ENCODE measurements at places on chromosomes 7 and 10. TPM values are rescaled to one million over a fixed set of nuclear protein-coding genes. Genes with fewer than 3 reads are reported as not detected.

The TMEM139 gene
- total RNA-seq = 8.3 TPM

The CTAGE8 gene
- 7.2 TPM for total RNA-seq

The WEE2 gene
- 0.14 TPM for total RNA-seq

The CTAGE4 gene
- 0.14 TPM for total RNA-seq

The BMI1 gene
- 37.6 TPM for total RNA-seq

The PAPSS2 gene
- total RNA-seq = 5.1 TPM

The HABP2 gene
- not detected for total RNA-seq

The SYT15B gene
- not detected for total RNA-seq

The CYP3A4 gene
- not detected for total RNA-seq

The DGKI gene
- under 0.01 TPM for total RNA-seq

The ZNF736 gene
- 10.6 TPM for total RNA-seq

The GNG11 gene
- under 0.01 TPM for total RNA-seq

The ITPRID1 gene
- total RNA-seq = not detected

The LRRTM3 gene
- not detected for total RNA-seq

The PLPP4 gene
- 0.34 TPM for total RNA-seq

The GPR15LG gene
- total RNA-seq = 1.2 TPM

The EGFR gene
- 358 TPM for total RNA-seq

The PTPN20 gene
- total RNA-seq = 3.4 TPM

The LIPM gene
- 0.34 TPM for total RNA-seq

The CUL1 gene
- 69.4 TPM for total RNA-seq

The AKR1C4 gene
- not detected for total RNA-seq

The TWIST1 gene
- not detected for total RNA-seq

The ANKRD2 gene
- total RNA-seq = 0.43 TPM

The KCNIP2 gene
- total RNA-seq = 0.34 TPM

The DKK1 gene
- total RNA-seq = 1.8 TPM

The PIK3CG gene
- not detected for total RNA-seq

The SPDYE2 gene
- not detected for total RNA-seq

The PTPRZ1 gene
- total RNA-seq = 17.7 TPM

Measured in nasal cavity respiratory epithelium epithelial cell of viscerocranial mucosa (primary cell).